Mucosa of gallbladder (tissue), 1 donor: ENCODE measurements at places on chromosomes 5 and 9. TPM values are rescaled to one million over a fixed set of nuclear protein-coding genes. Genes with fewer than 3 reads are reported as not detected.

- DNase-seq = no peak
Observed at GRCh38 chr5:164306662-164307061, 801.2 kb downstream of the MAT2B start.

DNA sequence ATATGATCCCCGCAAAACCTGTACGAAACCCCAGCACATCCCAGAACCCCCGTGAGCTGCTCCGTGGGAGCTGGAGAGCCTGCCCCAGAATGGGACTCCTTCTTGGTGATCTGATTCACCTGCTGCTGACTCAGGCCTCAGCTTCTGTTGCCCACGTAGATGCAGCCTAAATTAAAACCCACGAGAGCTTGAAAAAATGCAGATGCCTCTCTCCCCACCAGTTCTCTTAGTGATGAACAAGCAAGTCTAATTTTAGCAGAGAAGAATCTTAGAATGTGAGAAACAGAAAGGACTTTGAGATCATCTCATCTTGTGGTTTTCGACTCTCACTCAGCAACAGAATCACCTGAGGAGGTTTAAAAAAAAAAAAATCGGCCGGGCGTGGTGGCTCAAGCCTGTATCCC is 57.6 kb downstream of the TMOD1 start:
- no peak for DNase-seq

- no peak for DNase-seq
Observed at GRCh38 chr9:136544964-136545691, 720 bp downstream of the NOTCH1 start.

DNA sequence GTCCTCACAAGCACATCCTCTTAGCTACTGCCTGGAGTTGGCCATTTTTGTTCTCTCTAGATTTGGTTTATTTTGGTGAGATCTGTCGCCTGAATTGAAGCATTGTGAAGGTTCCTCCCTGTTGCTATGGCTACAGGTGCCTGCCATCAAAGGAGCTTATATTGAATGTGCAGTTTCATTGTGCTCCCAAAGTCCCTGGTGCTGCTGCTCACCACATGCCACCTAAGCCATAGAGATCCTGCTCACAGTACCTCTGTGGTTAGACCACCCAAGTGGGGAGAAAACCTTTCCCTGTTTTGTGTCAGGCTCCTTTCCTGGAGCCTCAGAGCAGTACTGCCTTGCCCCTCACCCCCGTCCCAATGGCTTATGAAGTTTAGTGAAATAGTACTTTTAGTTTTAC is 383.4 kb downstream of the TMEM38B start:
- no peak for DNase-seq

- DNase-seq = no peak
Observed at GRCh38 chr9:95852059-95853032, 23.1 kb upstream of the ERCC6L2 start.

GRCh38 chr9:77616191-77616590 is 31.9 kb downstream of the GNA14 start:
- DNase-seq = no peak

- DNase-seq = no peak
Observed at GRCh38 chr5:167271511-167271910, 1019.9 kb upstream of the WWC1 start.

DNA sequence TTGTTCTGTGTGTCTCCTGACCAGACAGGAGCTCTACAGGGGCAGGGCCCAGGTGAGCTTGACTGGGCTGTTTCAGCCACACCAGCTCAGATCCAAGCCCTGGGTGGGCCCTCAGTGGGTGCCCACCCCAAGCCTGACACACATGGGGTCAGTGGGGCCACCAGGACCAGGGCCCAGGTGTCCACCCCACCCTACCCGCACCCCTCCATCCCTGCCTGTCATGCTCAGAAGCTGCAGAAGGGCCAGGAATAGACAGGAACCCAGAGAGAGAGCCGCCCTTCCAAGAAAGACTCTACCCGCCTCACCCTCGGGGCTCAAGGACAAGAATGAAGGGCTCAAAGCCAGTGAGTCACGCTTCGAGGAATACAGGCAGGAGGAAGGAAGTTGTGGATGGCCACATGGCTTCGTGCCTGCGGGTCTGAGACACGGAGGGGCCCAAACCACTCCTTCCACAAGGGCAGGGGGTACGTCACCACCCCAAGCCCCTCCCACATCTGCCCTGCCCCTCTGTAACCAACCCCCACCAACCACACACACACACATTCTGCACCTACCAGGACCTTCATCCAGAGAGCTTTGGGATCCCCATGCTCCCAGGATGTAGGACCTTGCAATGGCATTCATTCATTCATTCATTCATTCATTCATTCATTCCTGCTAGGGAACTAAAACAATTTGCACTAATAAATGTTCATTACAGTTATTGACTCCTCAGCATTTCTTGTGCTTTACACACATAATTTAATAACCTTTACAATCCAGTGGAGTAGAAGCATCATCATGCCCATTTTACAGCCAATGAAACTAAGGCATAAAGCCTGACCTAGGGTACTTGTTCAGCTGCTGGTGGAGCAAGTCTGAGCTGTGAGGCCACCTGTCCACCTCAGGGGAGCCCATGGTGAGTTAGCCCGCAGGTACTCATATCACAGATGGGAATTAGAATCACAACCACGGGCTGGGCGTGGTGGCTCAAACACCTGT is 55.9 kb upstream of the STXBP1 start:
- DNase-seq = peak; percentile 79

GRCh38 chr5:130995254-130995515 is 169.9 kb downstream of the HINT1 start:
- no peak for DNase-seq

DNA sequence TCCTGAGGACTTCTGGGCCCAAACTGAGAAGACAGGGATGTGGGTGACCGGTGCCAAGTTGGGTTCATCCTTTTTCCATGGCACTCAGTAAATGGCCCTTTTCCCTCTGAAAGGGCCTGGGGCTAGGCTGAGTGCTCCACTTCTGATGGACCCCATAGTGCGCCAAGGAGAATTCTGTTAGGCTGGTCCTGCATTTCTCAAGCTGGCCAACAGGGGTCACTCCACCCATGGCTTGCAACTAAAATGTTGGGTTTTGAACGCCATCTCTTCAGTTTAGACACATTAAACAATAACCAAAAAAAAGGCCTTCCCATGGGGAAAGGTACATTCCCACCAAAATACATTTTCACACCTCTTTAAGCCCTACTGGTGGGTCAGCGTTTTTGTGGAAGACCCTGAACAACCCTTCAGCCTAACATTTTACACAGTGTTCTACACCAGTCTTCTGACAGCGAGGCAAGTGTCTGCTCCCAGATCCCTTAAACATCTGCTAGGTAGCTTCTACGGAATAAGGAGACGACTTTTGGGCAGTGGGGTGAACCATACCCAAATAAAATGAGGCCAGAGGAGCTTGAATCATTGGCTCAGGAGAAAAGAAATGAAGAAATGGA is 27.3 kb downstream of the CNTFR start:
- no peak for DNase-seq

ACOT12 gene
- total RNA-seq = 0.75 TPM

IL5 gene
- total RNA-seq = not detected
